ENCODE measurements at places on chromosomes 5 and 9.

DNA sequence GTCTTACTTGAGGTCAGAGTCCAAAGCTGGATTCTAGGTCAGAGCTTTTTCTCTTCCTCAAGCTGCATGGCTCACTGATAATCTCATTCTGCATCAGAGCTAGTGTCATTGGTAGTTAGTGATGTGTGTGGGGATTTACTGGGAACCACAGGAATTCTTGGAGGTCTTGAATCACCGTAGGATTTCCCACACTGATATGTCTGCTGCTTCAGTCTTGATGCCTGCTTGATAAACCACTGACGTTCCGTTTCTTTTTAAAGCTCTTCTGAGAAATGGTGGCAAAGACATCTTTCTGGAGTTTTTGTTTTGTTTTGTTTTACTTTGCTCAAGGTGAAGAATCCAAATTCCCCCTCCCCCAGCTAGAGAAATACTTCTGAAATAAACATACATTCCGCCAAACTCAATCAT, 1.2 kb upstream of the GARIN3 start:
- DNase-seq, result no peak

DNA sequence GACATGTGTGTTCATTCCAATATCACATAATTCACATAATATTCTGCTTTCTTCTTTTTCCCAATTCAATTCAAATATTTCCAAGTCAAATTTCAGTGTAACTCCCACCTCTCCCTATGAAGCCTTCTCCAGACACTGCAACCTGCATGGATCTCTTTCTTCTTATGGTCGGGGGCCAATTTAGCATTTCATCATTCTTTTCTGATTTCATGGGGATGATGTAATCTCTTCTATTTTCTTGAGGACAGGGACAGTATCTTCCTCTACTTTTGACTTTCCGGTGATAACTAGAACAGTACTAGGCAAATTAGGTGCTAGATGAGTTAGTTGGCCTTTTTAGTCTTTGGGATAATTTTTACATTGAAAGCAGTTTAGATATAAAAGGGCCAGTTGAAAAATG, 92.7 kb downstream of the CARTPT start:
- no peak for DNase-seq

DNA sequence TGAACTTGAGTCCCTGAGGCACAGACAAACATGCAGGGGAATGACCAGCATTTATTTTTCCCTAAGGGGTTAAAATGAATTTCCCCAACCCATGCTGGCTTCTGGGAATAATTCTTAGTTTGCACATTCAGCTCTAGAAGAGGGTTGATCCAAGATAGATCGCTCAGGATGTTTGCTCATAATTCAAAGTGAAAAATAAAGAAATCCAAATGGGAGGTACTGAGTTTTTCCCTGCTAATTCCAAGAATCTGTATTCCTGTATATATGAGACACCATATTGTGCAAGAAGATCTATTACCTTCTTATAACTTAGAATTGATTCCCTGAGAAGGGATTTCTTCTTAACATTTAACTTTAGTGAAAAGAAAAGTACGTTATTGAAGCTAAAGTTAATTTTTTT, 96.2 kb downstream of the VCAN start:
- DNase-seq, result no peak

GRCh38 chr9:112665347-112665746, 52.6 kb downstream of the INIP start:
- no peak for DNase-seq

DNA sequence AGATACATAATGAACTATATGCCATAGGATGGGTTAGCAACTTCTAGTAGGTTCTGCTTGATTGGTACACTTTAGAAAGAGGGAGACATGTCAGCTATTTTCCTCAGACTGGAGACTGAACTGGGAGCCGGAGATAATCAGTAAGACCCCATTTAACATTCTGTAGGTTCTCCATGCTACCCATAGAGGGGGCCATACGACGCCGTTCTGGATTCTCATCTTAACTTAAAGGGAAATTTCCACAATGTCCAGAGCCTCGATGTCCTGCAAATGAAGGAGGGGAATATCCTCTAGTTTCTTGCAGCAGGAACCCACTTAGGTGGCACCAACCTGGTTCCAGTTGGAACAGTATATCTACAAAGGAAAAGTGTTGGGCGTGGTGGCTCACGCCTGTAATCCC, 22.3 kb upstream of the NPM1 start:
- no peak for DNase-seq

DNA sequence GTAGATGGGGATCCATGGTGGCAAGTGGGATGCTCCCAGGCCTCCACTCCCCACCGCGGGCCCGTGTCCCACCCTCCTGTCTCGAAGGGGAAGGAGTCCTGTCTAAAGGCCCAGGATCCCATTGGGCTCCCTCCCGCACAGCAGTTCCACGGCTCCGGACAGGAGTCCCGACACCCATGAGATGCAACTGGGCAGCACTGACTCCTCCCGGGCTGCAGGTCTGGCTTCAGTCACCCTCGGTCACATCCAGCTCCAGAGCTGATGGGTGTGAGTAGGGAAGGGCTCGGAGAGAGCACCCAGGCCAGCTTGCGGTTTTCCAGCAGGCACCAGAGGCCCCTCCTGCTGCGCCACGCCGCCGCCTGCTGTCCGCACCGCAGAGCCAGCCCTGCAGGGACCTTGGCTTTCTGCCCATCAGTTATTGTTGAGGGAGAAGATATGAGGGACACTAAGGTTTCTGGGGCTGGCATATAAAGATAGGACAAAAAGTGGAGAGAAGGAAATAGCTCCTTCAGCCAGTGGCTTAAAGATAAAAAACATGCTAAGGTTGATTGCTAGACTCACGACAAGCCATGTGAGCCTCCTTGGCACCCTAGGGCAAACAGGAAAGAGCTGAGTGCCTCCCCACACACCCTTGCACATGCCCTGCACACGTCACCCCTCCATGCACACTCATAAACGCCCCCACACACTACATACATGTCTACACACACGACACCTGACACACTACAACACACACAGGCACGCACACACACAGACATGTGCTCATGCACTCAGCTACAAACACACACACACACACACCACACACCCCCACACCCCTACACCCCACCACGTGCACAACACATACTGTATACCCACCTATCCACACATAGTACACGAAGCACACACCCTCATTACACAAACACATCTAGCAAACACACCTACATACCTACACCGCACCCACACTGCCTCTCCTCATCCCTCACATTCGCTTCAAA, 79.0 kb downstream of the AK8 start:
- peak; percentile 36 for DNase-seq

- no peak for DNase-seq
Measured at GRCh38 chr5:170312666-170313065, 15.1 kb upstream of the LCP2 start.

- DNase-seq, result no peak
Measured at GRCh38 chr9:137477778-137478612, 18.9 kb upstream of the NSMF start.

DNA sequence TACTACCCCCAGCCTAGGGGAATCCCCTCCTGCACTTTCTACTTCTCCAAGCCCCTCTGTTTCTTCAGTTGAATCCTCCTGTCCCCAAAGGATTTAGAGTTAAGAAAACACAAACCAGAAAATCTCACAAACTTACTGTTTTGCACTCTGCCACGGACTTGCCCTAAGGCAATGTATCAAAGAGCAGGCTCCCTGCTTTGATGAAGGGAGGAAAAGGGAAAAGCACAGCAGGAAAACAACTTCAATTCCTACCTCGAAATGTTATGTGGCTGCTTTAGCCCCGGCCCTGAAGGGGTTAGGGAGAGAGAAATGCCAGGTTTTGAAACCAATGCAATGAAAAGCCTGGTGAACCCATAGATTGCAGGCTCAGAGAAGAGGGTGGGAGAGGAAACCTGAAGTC, 254.7 kb downstream of the MAN2A1 start:
- DNase-seq, result no peak

GRCh38 chr9:28120626-28121025, 547.3 kb upstream of the C9orf72 start:
- no peak for DNase-seq

DNA sequence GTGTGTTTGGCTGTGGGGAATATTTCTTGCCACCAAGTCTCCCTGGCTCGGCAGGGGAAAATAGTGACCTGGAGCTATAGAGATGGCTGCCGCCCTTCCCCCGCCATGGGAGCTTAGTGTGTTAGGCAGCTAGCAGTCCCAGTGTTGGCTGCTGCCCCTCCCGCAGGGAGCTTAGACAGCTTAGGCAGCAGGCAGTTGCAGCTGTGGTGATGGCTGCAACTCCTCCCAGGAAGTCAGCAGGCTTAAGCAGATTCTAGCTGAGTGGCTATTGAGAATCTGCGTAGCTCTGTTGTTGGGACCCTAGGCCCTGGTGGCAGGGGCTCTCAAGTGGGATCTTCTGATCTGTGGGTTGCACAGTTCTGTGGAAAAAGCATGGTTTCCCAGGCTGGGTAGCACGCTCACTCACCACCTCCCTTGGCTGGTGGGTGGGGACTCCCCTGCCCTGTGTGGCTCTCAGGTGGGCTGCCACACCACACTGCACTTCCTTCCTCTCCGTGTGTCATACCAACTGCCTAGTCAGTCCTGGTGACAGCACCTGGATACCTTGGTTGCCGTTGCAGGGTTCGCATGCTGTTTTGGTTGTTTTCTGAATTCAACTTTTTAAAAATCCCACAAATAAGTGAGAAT, 9.3 kb downstream of the OR1N2 start:
- DNase-seq, result no peak

DNA sequence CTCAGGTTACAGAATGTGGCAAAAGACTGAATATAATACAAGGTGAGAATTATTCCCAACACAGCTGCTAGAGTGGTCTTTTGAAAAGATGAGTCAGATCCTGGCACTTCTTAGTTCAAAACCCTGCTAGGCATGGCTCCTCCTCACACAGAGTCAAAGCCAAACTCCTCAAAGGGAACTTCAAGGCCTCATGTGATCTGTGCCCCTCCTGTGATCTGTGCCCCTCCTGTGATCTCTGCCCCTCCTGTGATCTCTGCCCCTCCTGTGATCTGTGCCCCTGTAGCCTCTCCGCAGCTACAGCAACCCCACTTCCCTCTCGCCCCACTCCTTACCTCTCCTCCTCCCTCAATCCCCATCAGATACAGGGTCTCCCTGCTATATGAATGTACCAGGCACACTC, 525.5 kb upstream of the CCNG1 start:
- DNase-seq, result no peak

- DNase-seq, result no peak
Measured at GRCh38 chr9:130947618-130948140, 8.6 kb upstream of the FIBCD1 start.

- DNase-seq, result no peak
Measured at GRCh38 chr9:5453004-5453403, 2.7 kb downstream of the CD274 start.

- DNase-seq, result no peak
Measured at GRCh38 chr5:149324641-149325040, 20.7 kb upstream of the GRPEL2 start.

DNA sequence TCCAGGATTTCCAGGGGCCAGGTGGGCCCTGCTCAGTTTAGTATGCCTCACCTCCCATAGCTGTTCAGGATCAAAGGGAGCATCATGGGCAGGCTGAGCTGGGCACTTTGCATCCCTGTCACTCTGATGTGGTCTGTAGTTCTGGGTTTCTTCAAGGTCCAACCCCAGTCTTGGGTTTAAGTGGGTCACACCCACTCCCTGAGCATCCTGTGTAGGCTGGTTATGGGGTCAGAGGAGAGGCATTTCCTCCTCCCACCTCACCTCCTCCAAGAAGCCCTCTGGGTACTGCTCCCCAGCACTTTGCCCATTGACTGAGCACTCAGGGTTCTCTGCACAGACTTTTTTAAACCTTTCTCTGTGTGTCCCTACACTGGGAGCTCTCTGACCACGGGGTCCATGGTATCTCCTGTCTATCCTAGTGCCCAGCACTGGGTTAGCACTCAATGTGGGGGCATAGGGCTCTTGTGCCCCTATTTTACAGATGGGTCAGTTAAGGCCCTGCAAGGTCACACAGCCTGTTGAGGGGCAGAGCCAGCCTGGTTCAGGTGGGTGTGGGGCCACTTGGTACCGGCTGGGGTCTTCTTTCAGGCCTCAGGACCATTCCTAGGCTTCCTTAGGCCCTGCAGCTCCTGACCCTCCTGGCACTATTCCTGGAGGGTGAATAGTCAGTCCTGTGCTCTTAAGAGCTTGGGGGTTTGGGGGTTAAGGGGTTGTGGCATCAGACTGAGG, 19.0 kb downstream of the CXXC5 start:
- DNase-seq, result no peak

GRCh38 chr9:35609001-35609819, 4.1 kb downstream of the TESK1 start:
- DNase-seq, result no peak

GRCh38 chr9:91765296-91765695, 184.7 kb downstream of the ROR2 start:
- DNase-seq, result no peak

DNA sequence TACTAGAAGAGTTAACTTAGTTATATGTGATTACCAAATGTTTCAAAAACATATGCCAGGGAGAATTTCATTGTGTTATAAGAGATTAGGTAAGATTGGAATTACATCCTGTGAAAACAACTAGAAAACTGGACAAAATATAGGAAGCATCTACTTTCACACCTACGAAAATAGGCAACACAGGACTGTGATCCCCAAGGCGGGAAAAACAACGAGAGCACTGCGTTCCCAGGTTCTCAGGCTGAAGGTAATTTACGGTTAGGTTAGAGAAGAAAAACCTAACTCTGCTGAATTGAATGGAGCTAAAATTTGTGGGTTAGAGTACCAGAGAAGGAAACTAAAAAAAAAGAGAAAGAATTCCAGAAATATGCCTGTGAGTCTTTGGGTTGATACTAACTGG, 28.4 kb downstream of the ACOT12 start:
- DNase-seq, result no peak

GRCh38 chr9:120707170-120707569, 7.1 kb downstream of the MEGF9 start:
- no peak for DNase-seq

- DNase-seq, result no peak
Measured at GRCh38 chr9:100104314-100104713, 5.3 kb downstream of the INVS start.

GRCh38 chr9:72537671-72538070, 16.3 kb downstream of the TMC1 start:
- DNase-seq, result no peak

- no peak for DNase-seq
Measured at GRCh38 chr5:177489119-177489716, 8.2 kb downstream of the PDLIM7 start.

GRCh38 chr9:117491491-117491890, 76.6 kb upstream of the ASTN2 start:
- peak; percentile 26 for DNase-seq

DNA sequence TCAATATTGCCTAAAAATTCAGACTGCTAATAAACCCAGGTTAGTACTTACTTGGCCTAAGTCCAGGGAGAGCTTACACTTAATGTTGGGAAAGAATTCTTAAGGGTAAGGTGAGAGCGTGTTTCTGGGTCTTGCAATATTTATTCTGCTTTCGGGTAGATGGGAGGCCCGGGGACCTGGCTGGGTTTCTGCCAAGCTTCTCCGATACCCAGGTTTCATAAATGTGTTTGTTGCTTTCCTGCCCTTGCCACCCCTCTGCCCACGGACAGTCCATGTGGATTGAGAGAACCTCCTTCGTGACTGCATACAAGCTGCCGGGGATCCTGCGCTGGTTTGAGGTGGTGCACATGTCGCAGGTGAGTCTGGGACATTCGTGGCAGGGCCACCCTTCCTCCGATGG, 48.4 kb upstream of the FOXI1 start:
- DNase-seq, result no peak

All from NCI-H526 (cell line).